Adrenal gland (tissue), 19 donors: ENCODE measurements at places on chromosomes 13 and 19.

DNA sequence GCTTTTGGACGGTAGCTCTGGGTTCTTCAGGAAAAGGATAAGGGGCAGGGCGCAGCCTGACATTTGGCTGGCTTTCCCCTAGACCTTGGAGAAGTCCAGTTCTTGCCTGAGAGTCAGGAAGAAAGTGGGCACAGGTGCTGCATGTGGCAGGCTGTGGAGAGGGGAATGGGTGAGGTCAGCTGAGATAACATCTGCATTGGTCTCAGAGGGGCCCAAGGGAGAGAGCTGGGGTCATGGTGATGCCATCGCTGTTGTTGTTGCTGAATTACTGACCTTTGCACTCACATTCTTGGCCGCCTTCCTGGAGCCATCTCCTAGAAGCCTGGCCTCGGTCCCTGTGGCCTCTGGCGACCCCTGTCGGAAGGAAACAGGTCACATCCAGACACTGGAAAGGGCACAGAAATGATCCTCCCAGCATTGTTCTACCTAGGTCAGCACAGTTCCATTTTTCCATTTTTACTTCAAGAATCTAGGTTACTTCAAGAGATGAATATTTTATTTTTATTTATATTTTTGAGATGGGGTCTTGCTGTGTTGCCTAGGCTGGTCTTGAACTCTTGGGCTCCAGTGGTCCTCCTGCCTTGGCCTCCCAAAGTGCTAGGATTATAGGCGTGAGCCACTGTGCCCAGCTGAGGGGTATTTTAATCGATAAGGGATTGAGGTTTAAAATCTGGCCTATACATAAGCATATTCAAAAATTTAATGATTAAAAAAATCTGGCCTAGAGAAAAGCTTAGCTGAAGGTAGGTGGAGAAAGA, 6.5 kb upstream of the LIPE start:
- peak; percentile 95 for DNase-seq

- no peak for DNase-seq
Observed at GRCh38 chr13:85298387-85298924, 500.8 kb downstream of the SLITRK6 start.

- DNase-seq = peak; percentile 62
Observed at GRCh38 chr19:35903550-35904179, 1.3 kb downstream of the HCST start.

GRCh38 chr19:45355910-45356309, 14.5 kb downstream of the ERCC2 start:
- no peak for DNase-seq

DNA sequence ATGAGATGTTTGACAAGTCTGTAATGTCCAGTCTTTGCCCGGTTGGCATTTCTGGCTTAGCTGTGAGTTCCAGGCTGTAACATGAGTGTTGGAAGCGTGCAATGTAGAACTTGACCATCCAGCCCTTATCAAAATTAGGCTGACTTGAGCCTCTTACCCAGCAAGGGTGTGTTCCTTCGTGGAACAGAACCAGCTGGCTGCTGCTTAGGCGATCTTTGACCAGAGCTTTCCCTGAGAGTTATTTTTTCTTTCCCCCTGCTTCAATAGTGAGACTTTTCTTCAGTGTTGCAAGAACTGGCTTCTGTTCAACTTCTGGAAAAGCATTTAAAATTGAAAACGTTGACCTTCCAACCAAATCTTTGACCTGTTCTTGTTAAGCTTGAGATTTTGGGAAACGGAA, 6.5 kb downstream of the TNFSF13B start:
- DNase-seq = no peak

GRCh38 chr13:48078251-48078656, 16.6 kb downstream of the MED4 start:
- no peak for DNase-seq

DNA sequence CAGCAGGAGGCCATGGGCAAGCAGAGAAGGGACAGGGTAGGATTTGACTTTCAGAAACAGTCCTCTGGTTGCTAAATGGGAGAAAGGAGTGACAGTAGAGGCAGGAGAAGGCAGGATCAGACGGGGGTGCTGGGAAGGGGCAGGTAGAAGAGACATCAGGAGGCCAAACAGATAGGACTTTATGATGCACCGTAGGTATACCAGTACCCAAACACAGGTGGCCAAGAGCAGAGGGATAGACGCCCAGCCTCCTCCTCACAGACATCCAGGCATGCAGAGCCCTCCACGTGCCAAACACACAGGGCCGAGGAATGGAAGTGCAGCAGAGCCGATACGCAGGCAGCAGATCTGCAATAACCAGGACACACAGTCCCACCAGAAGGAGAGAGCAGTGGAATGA, 1.3 kb upstream of the AXL start:
- no peak for DNase-seq

DNA sequence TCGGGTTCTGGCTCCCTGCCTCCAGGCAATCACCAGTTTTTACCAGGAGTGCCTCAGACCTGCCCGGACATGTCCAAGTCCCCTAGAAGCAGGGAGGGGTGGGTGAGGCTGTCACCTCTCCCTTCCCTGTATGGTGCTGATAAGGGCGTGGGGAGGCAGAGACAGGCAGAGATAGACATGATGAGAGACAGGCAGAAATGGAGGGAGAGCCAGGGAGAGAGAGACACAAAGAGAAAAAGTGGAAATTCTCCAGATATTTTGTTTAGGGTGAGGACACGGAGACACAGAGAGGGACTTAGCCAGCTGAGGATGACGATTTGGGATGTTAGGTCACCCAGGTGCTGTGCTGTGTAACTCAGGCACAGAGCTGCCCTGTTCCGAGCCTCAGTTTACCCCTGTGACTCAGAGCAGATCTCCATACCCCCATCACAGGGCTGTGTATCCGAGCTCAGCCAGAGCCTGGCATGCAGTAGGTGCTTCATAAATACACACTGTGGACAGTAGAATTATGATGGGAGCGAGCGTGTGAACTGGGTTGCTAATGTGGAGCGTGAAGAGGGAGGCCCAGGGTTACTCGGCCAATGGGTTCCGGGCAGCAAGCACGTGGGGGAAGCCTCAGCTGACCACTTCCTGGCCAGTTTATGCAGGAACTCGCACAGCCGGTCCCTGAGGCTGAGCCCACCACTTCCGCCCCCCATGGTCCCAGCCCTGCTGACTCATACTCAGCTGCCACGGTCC, 11.9 kb upstream of the GDF15 start:
- DNase-seq = peak; percentile 95

GRCh38 chr13:56720841-56721240, 419.9 kb upstream of the PRR20A start:
- no peak for DNase-seq
